ENCODE measurements at places on chromosomes 11 and 22. TPM values are rescaled to one million over a fixed set of nuclear protein-coding genes. Genes with fewer than 3 reads are reported as not detected.

Gene MMP1
- 0.24 TPM for total RNA-seq

Gene RBMXL2
- total RNA-seq = not detected

Gene FXYD2
- 7.7 TPM for total RNA-seq

Gene MS4A6A
- not detected for total RNA-seq

- DNase-seq = no peak
These were observed 13.9 kb upstream of the ADSL start for GRCh38 chr22:40332319-40332781.

- DNase-seq = no peak
These were observed 114.6 kb upstream of the BID start for GRCh38 chr22:17888855-17889254.

DNA sequence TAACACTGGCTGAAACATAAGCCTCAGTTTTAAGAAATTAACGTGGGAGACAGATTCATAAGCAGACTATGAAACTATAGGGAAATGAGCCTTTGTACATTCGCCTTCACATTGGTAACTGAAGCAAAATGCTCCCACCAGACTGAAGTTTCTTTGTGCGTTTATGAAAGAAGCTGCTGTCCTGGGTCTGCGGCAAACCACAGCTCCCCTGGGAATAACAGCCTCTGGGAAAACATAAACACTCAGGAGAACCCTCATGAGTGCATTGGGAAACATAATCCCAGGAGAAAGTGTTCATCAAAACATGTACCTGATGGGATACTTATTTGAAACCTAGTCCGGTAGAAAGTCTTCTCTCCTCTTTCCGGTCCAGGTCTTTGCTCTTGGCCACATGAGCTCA, 193.1 kb upstream of the LARGE1 start:
- no peak for DNase-seq

- no peak for DNase-seq
These were observed 16.0 kb downstream of the ARHGEF17 start for GRCh38 chr11:73324116-73324515.

DNA sequence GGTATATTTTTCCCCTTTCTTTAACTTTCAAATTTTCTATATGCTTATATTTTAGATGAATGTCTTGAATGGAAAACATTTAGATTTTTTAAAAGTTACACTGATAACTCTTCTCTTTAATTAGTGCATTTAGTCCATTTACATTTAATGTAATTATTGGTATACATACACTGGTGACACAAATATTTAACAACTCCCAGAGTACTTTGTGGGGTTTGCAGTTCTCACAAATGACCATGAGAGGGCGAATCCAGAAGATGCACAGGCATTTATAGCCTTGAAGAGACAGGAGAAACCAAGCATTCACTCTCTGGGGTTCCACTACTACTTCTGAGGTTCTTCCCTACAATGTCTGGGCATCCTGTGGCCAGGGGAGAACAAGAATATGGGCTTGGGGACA, 125.1 kb downstream of the TIMP3 start:
- DNase-seq = no peak

DNA sequence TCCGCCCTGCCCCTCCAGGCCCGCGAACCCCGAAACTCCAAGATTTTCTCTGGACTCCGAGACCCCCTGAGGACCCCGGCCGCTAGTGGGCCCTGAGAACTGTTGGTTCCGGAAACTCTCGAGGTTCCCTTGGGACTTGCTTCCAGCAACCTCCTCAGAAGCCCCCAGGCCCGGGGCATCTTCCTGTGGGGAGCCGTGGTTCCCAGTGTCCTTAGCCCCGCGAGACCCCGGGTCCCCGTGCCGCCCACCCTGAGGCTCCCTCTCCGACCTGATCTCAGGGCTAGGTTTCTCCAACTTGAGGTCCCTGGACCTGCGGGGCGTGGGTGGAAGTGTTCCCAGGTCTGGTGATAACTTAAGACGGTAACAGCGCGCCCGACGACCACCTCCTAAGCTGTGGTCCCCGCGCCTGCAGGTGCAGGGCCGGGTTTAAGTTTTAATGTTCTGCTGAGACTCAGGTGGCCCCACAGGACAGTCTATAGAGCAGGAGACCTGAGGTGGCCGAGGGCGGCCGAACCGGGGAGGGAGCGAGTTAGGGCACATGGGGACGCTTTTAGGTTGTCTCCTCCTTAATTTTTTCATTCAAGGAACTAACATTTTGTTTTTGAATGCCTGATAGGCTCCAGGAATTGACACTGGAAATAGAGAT, 720 bp downstream of the FAM118A start:
- no peak for DNase-seq

GRCh38 chr22:35883031-35883620, 145.5 kb downstream of the RBFOX2 start:
- no peak for DNase-seq

DNA sequence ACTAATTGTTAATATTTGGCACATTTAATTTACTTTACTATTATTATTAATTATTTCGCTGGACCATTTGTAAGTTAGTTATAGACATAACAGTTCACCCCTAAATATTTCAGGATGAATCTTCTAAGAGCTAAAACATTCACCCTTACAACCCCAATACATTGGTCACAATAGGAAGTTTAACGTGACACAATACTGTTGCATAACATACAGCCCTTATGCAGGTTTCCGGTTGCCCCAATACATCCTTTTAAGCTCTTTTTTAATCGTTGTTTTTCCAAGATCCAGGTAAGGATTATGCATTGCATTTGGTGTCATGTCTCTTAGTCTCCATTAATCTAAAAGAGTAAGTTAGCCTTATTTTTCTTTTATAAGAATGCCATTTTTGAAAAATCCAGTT, 71.2 kb downstream of the HSD17B12 start:
- no peak for DNase-seq

Data from progenitor cell of endocrine pancreas (in vitro differentiated cells).